Glomerular endothelial cell (primary cell): ENCODE measurements at places on chromosomes 3 and 15.

- DNase-seq = no peak
Measured at GRCh38 chr15:92989470-92989869, 89.3 kb downstream of the CHD2 start.

GRCh38 chr15:33094336-33094735, 100.2 kb downstream of the FMN1 start:
- no peak for DNase-seq

DNA sequence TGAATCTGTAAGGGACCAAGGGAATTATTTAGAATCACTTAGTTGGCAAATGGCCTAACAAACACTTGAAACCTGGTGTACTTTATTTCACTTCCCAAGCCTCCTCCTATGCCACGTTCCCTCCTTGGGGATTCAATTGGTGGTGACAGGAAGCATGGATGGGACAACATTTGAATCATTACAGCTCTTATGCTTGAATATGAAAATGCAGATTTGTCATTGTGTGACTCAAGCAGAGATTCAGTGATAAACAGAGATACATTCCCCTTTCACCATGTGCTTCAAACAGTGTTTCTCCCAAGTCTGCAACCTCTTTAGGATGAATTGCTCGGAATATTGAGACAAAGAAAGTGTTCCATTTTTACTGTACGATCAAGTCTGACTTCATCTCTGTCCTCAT, 32.7 kb upstream of the MED12L start:
- DNase-seq = no peak

- no peak for DNase-seq
Measured at GRCh38 chr15:92158426-92158825, 235.3 kb upstream of the ST8SIA2 start.

DNA sequence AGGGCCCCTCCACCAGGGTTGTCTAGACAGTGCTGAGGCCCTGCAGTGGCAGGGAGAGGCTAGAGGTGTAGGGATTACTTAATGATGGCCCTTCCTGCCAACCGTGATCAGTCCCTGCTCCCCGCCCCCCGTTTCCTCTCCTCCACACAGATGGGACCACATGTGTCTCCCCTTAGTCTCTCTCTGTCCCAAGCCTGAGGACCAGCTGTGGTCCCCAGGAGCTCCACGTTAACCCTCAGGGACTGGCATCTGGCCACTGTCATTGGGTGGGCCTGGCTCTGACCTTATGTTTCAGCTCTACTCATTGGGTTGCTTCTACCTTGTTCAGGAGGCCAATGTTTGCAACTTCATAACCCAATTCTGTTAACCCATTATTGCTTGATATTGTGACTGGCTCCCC, 6.0 kb upstream of the ALPK3 start:
- no peak for DNase-seq

DNA sequence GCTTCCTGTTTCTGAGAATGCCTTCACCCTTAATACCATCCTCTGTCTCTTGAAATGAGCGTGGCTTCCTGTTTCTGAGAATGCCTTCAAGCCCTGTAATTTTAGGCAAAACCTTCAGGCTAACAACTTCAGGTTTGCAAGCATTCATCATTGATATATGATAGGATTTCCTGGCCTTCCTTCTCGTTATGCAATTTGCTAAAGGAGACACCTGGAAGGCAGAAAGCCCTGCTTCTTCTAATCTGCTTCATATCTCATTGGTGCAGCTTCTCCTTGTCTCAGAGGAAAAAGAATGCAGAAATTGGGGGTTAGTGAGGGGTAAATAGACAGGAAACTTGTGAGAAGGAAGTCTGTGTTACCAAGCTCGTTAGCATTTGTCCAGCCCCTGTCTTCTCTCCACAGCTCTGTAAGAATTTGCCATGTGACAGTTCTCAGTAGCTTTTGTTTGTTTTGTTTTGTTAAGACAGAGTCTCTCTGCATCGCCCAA, 7.3 kb downstream of the ARL6IP5 start:
- no peak for DNase-seq

DNA sequence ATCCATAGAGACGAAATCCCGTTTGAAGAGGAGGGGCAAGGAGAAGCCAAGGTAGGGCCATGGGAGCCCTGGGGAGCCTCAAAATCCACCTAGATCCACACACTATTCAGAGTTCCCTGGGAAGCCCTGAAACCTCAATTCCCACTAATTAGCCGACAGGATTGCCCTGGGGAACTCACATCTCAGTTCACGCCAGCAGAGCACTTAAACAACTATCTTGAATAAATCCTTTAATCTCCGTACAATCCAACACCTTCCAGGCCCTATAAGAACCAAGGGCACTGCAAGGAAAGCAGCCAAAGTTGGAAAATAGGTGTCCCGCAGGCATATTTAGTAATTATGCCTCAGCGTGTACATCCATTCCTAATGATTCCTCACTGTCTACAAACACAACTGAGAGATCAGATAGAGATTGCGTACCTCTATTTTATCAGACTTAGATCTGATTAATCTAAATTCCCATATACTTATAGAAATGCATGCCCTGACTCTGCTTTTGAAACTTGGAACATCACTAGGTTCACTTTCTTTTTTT, 25.6 kb upstream of the EIF4A2 start:
- no peak for DNase-seq

- DNase-seq = no peak
Measured at GRCh38 chr3:87203809-87204208, 23.3 kb upstream of the CHMP2B start.

DNA sequence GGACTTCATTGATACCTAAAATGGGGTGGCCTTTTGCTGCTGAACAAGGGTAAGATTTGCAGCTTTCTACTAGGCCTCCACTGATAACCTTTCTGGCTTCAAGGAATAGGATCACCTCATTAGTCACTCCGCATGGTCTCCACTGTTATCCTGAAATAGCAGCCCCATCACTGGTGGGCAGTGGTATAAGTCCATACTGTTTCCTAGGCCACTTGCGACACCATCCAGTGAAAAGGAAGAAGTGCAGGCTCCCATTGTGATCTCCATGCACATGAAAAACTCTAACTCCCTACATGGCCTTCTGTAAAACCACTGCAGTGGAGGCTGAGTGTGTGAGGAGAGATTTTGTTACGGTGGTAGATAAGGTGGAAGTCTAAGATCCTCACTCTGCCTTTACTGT, 1455.9 kb downstream of the SI start:
- DNase-seq = no peak

- DNase-seq = no peak
Measured at GRCh38 chr15:41483115-41483514, 10.6 kb upstream of the ITPKA start.

DNA sequence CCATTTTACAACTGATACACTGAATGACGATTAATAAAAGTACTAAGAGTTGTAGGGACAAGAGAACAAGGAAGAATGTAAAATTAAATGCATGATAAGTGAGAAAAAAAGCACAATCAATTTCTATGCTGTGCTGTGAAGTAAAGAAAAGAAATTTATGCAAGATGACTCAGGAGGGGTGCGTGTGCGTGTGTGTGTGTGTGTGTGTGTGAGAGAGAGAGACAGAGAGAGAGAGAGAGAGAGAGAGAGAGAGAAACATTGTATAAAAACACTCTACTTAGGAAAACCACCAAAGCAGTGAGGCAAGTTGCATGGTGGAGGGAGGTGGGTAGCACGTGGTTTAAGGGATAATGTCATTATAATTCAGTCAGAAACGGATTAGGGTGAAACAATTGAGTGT, 580.8 kb upstream of the ALCAM start:
- DNase-seq = no peak

GRCh38 chr3:100975714-100976113, 17.5 kb downstream of the ABI3BP start:
- DNase-seq = no peak
